ENCODE measurements at places on chromosomes 4 and X.

GRCh38 chr4:166049036-166049435 lies 176.0 kb downstream of the TLL1 start:
- DNase-seq, result no peak

GRCh38 chr4:5079581-5079980 lies 28.3 kb downstream of the STK32B start:
- peak; percentile 80 for DNase-seq

GRCh38 chr4:183424109-183424744 lies 20.2 kb upstream of the CDKN2AIP start:
- no peak for DNase-seq

DNA sequence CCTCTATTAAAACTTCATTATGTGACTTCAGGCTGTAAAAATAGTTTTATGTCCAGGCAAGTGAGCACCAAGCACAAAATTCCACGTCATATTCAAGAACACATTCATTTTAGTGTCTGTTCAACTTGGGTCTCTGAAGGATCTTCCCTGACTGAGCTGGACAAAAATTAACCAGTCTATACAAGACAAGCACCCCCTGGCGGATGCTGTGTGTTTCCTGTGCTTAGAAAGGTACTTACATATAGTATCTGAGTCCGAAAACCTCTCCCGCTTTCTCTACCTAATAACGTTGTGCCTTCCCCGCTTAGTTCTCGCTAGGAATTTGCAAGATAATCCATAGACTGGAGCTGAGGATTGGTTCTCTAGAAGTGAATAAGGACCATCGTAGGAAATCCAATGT lies 2214.5 kb upstream of the TENM3 start:
- no peak for DNase-seq

DNA sequence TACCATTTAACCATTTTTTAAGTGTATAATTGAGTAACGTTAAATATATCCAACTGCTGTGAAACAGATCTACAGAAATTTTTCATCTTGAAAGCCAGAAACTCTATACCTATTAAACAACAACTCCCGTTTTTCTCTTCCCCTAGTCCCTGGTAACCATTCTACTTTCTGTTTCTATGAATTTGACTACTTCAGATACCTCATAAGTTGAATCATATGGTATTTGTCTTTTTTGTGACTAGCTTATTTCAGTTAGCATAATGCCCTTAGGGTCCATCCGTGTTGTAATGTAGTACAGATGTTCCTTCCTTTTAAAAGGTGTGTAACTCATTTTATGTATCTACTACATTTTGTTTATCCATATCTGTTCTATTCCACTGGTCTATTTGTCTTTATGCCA lies 48.7 kb downstream of the STAG2 start:
- no peak for DNase-seq

GRCh38 chrX:24983931-24984330 lies 31.8 kb downstream of the ARX start:
- DNase-seq, result no peak

DNA sequence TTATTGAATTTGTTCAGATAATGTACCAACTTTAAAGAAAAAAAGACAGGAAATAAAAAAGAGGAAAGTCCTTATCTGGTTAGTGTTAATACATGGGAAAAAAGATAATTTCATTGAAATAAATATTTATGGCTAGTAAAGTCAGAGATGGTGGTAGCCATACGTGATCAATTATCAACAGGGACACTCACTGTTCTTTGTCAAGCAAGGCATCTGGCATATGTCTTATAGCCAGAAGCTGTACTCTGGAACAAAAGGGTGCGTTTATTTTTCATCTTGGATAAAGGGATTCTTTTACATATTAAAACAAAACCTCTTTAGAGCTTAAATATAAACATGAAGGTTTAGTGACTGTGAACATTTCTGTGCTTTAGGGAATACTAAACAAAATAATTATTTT lies 26.7 kb downstream of the HDX start:
- DNase-seq, result no peak

GRCh38 chr4:54930226-54930625 lies 195.2 kb downstream of the KDR start:
- peak; percentile 98 for DNase-seq

DNA sequence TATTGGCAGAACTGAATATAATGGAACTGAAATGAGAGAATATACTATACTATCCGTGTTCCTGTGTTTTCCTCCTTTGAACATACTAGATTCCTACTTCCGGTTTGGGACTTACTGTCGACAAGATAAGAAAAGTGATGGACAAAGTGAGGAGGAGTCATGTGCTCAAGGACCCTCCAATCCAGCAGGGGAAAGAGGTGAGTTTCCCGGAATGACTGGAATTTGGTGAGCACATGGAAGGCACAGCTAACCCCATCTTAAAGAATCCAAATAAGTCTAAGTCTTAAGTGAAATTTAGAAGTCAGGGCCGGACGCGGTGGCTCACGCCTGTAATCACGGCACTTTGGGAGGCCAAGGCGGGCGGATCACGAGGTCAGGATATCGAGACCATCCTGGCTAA lies 36.6 kb upstream of the SH3D19 start:
- DNase-seq, result no peak

DNA sequence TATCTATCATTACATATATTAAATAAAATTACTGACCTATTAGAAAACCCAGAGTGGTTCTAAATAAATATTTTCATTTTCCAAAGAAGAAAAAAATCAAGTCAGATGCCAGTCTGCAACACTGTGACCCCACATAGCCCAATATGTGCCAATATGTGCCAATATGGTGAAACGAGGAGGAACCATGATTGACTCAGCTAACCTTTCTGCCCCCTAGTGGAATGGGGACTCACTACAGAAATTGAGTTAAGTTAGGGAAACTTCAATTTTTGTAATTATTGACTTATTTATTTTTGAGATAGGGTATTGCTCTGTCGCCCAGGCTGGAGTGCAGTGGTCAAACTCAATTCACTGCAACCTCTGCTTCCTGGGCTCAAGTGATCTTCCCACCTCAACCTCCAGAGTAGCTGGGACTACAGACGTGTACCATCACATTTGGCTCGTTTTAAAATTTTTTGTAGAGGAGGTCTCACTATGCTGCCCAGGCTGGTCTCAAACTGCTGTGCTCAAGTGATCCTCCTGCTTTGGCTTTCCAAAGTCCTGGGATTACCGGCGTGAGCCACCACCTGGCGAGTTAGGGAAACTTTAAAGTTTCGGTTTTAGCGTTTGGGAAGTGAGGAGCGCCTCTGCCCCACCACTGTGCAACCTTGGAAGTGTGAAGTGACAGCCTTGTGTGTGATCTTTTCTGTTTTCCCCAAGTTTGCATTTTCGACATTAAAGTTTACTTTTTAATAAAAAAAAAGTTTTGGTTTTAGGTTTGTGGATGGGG lies 116.8 kb upstream of the SHISA3 start:
- peak; percentile 45 for DNase-seq

- DNase-seq, result no peak
Observed at GRCh38 chr4:159370286-159370685, 267.4 kb downstream of the RAPGEF2 start.

- DNase-seq, result no peak
Observed at GRCh38 chr4:162804351-162804924, 362.3 kb downstream of the NAF1 start.

GRCh38 chr4:125992891-125993290 lies 678.1 kb downstream of the FAT4 start:
- no peak for DNase-seq

DNA sequence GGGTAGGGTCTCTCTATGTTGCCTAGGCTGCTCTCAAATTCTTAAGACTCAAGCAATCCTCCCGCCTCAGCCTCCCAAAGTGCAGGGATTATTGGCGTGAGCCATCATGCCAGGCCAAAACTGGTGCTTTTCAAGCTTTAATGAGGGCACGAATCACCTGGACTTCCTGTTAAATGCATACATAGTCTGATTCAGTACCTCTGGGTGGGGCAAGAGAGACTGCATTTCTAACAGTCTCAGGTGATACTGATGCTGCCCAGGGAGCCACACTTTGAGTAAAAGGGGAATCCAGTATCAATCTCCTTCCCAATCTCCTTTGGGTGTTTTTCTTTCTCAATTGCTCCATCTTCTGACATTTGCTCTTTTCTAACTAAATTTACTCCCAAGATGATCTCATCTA lies 96.5 kb downstream of the SH3RF1 start:
- no peak for DNase-seq

DNA sequence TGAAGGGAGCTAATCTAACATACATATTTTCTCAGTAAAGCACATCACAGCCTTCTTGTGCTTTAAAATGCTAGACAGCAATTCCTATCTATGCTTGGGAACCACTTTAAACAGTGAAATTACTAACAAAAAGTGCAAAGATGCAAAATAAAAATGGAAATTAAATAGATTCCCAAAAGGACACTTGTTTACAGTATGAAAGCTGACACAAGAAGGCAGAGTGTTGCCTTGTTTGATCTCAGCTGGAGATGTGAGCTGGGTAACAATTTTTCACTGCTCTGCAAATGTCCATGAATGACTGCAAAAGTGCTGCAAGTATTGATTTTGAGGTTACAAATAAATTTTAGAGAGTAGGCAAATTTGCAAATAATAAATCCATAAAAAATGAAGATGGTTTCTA lies 22.3 kb downstream of the GRIA2 start:
- DNase-seq, result no peak

- no peak for DNase-seq
Observed at GRCh38 chr4:7587433-7588405, 153.0 kb upstream of the PSAPL1 start.

GRCh38 chrX:81240701-81241331 lies 38.9 kb downstream of the SH3BGRL start:
- no peak for DNase-seq

DNA sequence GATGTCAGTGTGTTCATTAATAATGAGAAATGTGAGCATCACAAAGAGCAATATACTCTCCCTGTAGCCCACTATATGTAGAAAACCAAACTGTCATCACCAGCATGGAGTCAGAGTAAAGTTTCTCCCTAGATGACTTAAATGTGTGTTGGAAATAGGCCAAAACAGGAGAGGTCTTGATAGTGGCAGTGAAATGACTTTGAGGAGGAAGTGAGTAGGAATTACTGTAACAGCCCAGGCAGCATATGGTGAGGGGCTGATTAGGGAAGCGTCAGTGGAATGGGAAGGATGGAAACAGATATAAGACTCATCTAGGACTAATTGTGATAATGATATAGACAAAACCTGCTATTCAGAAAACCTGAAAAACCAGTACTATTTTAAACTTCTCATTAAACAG lies 83.9 kb downstream of the ATXN3L start:
- no peak for DNase-seq

- DNase-seq, result no peak
Observed at GRCh38 chr4:19213388-19213787, 1038.3 kb upstream of the SLIT2 start.

- DNase-seq, result no peak
Observed at GRCh38 chrX:153773741-153774575, 6.9 kb upstream of the SRPK3 start.

GRCh38 chr4:70915874-70916559 lies 13.8 kb downstream of the MOB1B start:
- DNase-seq, result no peak

DNA sequence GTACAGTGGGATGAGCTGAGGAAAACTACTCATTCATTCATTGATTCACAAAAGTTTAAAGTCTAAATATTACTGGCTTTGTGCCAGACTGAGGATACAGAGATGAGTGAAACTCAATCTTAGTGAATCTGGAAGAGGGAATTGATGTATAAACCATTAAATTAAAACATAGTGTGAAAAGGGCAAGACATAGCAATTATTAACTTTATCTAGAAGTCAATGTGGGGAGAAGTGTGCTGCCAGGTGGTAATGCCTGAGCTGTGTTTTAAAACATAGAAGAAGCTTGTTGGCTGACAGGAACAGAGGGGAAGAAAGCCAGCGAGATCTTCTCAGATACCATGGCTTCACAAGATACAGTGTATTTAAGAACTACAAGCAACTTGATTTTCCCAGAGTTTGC lies 153.4 kb downstream of the BMPR1B start:
- no peak for DNase-seq

DNA sequence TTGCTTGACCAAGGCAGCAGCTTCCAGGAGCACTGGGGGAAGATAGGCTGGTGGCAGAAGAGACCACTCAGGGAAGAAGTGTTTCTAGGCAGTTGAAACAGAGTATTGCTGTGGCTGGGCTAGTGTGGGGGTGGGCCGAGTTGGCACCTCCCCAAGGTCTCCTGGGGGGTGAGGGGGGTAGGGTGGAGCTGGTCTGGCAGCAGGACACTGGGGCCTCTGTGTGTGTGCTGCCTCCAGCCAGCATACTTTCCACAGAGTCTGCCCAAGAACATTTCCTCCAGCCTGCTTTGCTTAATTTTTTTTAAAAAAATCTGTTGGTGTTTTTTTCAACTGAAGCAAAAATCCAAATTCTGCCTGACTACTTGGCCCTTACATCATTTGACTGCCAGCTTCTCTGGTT lies 4.0 kb downstream of the ITIH6 start:
- DNase-seq, result no peak

- DNase-seq, result no peak
Observed at GRCh38 chrX:66004928-66005829, 34.7 kb downstream of the VSIG4 start.

DNA sequence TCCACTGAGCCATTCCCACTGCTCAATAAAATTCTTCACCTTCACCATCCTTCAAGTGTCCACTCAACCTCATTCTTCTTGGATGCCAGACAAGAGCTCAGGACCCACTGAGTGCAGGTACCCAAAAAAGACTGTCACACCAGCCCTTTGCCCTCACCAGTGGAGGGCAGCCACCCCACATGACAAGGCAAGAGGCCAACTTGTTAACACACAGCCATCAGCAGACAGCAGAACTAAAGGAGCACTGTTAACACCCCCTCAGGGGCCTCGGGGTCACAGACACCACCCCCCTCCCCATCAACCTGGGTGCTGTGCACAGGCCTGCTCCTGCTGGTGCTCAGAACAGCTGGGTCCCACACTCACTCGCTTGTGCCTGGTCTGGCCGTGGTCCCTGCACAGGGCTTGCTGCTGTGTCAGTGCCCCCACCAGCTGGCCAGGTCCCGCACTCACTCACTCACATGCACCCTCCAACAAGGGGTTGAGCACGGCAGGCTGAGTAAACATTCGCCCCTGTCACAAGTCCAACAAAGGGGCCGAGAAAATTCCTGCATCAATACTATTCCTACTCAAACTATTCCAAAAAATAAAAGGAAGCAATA lies 54.1 kb downstream of the ATRX start:
- peak; percentile 12 for DNase-seq
